Naive thymus-derived CD4-positive, alpha-beta T cell (primary cell): ENCODE measurements at places on chromosomes 16 and 17.

DNA sequence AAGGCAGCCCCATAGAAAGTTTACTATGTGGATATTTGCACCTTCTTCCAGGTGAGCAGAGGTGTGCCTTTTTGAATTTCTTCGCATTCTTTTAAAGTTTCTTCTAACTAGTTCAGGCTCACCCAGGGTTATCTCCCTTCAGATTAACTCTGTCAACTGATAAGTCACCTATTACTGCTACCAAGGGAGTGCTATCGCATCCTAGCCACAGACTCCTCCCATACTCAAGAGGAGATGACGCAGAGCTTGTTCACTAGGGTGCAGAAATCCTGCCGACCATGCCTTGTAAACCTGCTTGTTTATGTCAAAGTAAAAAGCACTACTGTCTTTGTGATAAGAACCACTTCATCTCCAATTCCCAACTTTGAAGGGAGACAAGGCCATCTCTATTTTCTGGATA is 390.1 kb downstream of the RBFOX1 start:
- DNase-seq: no peak

GRCh38 chr16:9049241-9049640 is 42.2 kb upstream of the HAPSTR1 start:
- no peak for DNase-seq

DNA sequence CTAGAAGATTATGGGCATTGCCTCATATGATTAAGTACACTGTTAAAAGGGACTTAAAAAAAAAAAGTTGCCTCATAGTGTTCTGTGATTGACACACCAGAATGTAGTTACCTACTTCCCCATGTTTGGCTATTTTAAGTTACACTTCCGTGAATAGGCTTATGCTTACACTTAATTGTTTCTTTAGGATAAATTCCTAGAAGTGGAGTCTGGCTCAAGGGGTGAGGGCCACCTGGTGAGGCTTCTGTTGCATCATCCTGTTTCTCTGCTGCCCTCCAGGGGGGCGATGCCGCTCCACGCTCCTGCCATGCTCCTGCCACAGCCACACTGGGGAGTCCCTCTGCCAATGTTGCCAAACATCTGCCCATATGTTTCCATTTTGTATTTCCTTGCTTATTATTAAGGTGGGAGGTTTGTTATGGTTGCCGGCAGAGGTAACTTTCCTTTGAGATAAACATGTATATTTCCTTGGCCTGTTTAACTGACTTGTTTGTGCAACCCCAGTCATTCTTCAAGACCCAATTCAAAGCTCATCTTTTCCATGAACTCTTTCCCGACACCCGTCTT is 73.1 kb downstream of the KSR1 start:
- DNase-seq: no peak

- DNase-seq: no peak
Observed at GRCh38 chr16:18804540-18804939, 3.2 kb upstream of the ARL6IP1 start.
